ENCODE measurements at places on chromosomes 1 and 21.

DNA sequence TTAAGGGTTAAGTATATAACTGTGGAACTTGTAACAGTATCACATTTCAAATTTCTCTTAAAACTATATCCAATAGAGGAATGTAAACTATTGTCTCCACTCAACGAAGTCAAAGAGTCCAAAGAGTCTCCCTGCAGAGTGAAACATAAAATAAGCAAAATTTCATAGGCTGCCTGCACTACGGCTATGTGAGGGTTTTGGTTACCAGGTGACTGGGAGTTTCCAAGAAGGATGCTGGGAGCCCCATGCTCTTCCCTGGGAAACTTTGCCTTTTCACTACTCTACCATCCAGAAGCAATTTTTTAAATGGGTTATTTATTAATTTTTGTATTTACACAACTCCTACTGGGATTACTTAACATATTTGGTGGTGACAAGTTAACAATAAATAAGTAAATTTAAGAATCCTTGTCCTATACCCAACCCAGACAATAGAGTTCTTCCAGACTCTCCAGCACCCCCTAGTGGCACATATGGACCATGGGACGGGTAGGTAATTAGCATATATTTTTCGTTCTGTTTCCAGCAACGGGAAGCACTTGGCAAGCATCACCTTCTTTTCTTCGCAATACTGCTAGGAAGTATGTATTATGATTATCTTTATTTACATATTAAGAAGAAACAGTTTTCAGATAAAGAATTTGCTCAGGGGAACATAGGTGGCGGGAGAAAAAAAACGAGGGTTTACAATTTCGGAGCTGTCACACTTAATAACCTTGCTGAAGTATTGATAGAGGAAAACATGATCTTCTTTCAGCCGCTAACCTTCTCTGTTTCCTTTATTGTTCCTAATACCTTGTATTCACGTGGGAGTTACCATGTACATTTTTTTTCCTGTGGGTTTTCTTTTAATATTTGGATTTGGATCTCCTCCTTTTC, 3.5 kb downstream of the FMO2 start:
- no peak for DNase-seq

- no peak for DNase-seq
Measured at GRCh38 chr1:24713176-24713575, 32.1 kb upstream of the CLIC4 start.

DNA sequence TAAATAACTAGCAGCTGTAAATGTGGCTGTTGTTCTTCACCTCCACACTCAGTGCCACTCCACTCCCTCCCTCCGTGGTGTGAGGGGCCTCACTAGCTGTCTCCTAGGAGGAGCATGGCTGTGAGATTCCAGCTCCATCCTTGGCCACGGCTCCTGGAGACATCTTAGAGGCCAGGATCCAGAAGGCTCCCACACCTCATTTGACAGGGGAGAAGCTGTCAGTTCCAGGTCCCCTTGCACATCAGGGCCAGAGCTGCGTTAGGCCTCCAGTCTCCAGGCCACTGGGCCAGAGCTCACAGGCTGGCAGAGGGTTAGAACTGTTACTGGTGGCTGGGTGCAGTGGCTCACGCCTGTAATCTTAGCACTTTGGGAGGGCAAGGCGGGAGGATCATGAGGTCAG, 15.0 kb downstream of the PCSK9 start:
- DNase-seq: no peak

DNA sequence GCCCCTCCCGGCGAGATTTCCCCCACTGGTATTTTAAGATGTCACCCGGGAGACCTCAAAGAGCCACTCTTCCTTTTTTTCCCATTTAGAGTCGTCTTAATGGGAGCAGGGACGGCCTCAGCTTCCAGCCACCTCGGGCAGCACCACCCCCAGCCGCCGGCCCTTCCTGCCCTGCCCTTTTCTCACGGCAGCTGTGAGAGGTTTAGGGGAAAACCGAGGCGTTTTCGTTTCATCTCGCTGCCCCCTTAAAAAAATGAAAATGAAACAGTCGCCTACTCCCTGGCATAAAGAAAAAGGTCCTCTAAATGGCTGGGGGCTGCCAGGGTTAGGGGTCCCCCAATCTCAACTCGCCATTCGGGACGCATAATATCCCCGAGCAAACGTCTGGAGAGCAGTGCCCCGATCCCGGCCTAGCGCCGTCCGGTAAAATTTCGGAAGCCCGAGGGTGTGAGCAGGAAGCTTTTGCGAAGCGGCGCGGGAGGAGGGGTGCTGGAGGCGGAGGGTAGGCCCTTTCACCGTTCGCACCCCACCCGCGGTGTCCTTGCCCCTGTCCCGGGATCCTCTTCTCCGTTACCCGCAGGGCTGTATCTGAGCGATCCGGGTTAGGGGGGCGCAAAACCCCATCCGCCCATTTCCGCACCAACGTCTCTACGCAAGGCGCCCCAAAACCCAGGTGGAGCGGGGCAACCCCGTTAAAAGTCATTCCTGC, 1.2 kb downstream of the RUNX3 start:
- DNase-seq: no peak

- DNase-seq: no peak
Measured at GRCh38 chr1:44312399-44313196, 42.5 kb downstream of the ERI3 start.

- no peak for DNase-seq
Measured at GRCh38 chr1:214044438-214045214, 56.9 kb downstream of the PROX1 start.

DNA sequence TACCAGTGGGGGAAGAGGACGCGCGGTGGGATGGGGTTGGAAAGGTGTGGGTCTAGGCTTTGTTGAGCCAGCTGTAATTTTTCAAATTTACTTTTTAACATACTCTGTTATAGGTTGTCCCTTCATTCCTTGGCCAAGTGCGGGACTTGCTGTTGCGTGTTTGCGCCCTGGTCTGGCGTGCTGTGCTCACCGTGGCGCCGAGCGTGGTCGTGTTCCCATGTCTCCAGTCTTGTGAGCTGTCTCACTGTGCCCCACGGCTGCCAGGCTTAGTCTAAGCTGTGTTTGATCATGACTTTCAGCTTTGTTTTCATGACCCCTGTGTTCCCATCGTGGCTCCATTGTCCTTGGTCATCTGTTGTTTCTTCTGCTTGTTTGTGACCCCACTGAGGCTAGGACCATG, 26.0 kb downstream of the TRAPPC10 start:
- DNase-seq: no peak

GRCh38 chr1:58057826-58058225, 488.7 kb downstream of the OMA1 start:
- no peak for DNase-seq

- DNase-seq: no peak
Measured at GRCh38 chr1:198867182-198867581, 228.3 kb downstream of the PTPRC start.

GRCh38 chr1:209628618-209629299, 23.5 kb downstream of the LAMB3 start:
- DNase-seq: no peak

- no peak for DNase-seq
Measured at GRCh38 chr1:168164771-168165170, 14.0 kb upstream of the TIPRL start.
